AG04450 (cell line): ENCODE measurements at places on chromosomes 5 and 9. TPM values are rescaled to one million over a fixed set of nuclear protein-coding genes. Genes with fewer than 3 reads are reported as not detected.

AK8 gene
- polyA plus RNA-seq: 0.14 and 0.15 TPM in 2 replicates

- no peak for DNase-seq
Measured at GRCh38 chr5:125367702-125368101, 621.3 kb upstream of the ZNF608 start.

- no peak for DNase-seq
Measured at GRCh38 chr9:108961151-108961550, 27.0 kb downstream of the ABITRAM start.

DNA sequence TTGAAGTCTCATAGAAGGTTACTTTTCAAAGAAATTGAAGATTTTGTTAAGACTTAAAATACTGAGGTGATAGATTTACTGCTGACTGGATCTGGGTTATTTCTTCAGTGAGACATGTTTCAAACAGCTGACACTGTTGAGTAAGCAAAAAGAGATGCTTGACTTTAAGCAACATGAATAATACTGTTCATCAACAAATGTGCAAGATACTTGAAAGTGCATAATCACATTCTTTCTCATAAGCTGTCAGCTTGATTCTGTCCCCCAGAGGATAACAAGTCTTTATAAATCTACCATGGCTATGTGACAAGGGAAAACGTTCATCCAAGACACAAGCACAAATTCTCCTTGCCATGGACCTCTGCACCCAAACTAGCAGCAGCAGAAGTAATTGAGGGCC lies 260.1 kb upstream of the CDH18 start:
- DNase-seq: no peak

DNA sequence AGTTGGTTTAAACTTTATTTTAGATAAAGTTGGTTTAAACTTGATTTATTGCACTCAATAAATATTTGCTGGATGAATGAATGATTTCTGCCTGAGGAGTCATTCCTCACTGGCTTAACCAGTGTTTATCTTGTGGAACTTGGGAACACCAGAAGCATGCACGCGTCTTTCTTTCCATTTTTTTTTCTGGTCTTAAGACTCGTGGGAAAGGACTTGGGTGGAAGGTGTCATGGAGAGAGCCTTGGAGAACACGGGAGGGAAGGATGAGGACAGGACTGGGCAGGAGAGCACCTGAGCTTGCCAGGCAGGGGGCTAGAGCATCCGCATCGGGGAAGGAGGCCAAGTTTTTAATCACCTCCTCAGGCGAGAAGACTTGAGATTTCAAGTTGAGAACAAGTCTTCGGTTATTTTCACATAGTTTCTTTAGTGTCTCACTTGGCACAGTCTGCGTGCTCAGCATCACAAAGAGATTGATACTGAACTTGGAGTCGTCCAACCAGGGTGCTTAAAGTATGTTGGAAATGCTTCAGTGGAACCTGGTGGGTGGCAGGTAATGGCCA lies 144.2 kb downstream of the PDZD2 start:
- DNase-seq: no peak

DNA sequence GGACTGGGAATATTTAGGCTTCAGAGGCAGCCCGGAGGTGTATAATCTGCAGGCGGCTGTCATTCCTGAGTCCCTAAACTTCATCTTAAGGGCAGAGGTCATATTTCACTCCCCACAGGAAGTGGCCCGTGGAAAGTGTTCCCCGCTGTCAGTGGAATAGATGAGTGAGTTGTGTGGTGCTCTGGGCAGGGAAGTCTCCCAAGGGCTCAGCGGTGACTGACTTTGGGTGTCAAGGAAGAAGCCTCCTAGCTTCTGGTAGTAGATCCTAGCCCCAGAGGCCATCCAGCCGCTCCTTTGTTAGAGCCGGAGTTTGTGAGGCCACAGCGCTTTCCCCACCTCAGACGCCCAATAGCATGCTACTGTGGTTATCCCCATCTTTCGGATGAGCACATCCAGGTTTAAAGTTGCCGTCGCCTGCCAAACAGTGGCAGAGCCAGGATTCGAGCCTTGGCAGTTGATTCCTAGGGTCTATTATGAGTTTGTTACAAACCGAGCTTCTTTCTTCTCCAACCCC lies 38.9 kb upstream of the TIFAB start:
- no peak for DNase-seq

GRCh38 chr9:27393054-27393846 lies 96.3 kb upstream of the EQTN start:
- no peak for DNase-seq

TAS2R1 gene
- polyA plus RNA-seq: 0.09 and 0.14 TPM in 2 replicates

GRCh38 chr5:103904651-103905050 lies 342.1 kb upstream of the NUDT12 start:
- no peak for DNase-seq

DNA sequence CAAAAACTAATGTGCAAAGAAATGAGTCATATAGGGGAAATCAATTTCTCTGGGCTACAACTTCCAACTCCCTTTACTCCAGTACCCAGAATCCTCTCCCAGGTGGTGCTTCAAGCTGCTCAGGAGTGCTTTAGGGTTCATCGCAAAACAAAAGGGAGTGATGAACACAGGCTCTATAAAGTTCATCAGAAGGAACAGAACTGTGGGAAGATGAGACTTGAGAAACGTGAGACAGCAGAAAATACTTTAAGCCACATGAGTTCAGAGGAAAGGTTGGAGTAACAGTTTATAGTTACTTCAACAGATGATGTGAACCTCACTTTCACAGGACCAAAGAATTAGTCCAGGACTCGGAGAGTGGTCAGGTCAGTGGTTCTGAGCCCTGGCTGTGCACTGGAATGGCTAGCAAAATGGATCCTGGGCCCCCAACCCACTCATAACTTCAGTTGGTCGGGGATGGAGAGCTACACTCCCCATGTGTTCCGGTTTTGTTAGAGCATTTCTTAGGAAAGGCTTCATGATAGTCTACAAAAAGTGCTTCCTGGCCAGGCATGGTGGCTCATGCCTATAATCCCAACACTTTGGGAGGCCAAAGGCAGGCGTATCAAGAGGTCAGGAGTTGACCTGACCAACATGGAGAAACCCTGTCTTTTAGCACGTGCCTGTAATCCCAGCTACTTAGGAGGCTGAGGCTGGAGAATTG lies 4.3 kb downstream of the RPL12 start:
- DNase-seq: no peak

DNA sequence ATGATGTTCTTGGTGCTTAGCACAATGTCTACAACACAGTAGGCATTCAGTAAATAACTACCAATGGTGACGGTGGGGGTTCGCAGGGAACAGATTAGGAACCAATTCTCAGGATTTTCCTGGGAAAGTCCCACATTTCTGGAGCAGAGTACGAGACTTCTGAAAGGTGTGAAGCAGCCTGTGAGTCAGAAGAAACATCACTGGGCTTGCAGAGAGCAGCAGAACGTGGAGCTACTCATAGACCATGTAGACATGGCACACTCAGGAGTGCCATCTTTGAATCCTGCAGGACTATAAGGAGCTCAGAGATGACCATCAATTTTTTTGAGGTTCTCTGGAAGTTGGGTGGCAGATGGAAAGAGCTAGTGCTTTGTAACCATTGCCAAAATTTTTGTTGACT lies 106.6 kb upstream of the ANKRD55 start:
- no peak for DNase-seq

CDC37L1 gene
- polyA plus RNA-seq: 9.7 and 13.4 TPM in 2 replicates

- DNase-seq: no peak
Measured at GRCh38 chr9:128280084-128280622, 4.1 kb downstream of the SWI5 start.

- DNase-seq: no peak
Measured at GRCh38 chr5:61357745-61358144, 25.7 kb downstream of the ZSWIM6 start.

DNA sequence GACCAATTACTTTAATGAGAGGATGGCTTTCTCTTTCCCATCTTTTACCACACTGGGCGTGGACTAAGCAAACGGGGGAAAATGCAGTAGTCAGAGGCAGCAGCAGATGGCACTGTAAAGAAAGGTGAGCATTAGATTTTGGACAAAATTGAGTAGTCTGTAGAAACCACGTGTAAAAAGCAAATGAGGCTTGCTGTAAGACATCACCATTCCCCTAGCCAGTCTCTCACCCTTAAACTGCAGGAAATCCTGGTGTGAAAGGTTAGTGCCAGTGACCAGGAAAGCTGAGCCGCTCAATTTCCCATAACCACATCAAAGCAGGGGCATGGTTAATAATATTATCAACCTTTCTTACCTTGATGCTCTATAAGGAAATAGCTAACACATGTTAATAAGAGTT lies 31.8 kb downstream of the SPATA31C2 start:
- no peak for DNase-seq

DNA sequence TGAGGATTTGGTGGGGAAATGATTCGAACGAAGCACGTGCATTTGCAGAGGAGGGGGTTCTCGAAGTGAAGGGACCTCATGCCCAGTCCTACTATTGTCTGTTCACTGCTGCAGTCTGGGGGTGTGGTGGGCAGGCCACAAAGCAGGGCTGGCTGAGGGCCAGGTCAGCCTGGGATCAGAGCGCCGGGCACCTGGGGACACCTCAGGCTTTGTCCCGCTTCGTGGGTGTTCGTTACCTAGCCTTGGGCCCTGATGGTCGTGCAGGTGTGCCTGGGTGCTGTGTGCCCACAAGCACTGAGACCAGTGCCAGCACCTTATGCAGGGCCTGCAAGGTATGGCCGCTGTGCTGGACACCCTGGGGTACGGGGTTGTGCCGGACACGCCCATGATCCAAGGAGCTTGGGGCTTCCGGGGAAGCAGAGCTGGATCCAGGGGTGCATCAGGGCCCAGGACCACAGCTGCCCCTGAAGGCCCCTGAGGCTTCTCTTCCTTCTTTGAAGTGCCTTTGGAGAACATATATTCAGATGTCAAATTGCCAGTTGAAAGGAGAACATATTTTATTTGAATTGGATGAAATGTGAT lies 80.6 kb downstream of the COL5A1 start:
- no peak for DNase-seq

- DNase-seq: no peak
Measured at GRCh38 chr9:126875756-126876510, 15.5 kb downstream of the ZBTB34 start.

- no peak for DNase-seq
Measured at GRCh38 chr9:91818647-91819403, 131.2 kb downstream of the ROR2 start.

NANS gene
- 111 and 122 TPM in 2 replicates for polyA plus RNA-seq

DNA sequence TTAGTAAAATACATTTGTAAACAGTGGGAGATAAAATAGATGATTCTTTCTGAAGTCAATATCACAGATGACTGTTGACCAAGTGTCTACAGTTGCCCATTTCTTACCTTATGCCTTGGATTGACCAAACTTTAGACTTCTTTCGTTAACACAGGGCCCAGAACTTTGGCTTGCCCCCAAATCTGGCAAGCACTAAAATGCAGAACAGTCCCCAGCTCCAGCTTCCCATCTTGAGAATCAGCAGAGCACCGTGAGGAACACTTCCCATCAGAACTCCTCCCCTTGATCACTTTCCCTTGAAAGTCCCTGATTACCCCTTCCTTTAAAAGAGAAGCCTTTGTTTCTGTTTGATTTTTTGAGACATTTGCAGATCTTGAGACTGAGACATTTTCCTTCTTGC lies 1039.9 kb downstream of the TLE1 start:
- DNase-seq: no peak

PITX1 gene
- 72.1 and 102 TPM in 2 replicates for polyA plus RNA-seq

- no peak for DNase-seq
Measured at GRCh38 chr5:170489199-170489598, 14.6 kb upstream of the KCNIP1 start.

GRCh38 chr5:38443390-38443789 lies 113.1 kb downstream of the LIFR start:
- DNase-seq: no peak

DNA sequence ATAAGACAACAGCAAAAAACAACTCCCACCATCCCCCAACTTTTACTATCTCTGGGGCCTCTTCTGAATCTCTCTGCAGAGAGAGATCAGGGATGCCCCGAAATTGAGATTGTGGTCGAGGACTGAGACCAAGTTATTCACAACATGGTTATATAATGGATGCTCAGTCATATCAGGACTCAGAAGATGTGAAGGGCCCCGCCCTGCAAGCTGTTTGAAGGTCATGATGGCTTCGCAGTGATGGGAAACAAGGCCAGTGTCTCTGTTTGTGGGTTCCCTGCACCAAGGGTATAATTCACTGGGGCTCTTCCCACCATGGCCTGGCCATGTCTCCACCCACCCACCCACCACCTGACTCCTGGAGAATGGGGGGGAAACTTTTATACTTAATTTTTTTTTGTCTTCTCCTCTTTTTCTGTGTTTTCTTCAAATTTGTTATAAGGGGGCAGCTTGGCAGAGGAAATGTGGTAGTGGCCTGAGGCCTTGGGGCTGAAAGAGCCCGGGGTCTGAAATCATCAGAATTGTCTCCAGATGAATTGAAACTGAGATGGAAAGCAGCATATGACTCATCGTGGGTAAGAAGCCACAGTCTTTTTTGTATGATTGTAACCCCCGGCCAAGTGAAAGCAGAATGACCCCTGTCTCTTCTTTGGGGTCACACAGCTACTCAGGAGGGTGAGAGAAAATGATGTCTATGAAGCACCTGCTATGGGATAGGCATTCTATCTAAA lies 15.0 kb upstream of the TEX48 start:
- no peak for DNase-seq

DNA sequence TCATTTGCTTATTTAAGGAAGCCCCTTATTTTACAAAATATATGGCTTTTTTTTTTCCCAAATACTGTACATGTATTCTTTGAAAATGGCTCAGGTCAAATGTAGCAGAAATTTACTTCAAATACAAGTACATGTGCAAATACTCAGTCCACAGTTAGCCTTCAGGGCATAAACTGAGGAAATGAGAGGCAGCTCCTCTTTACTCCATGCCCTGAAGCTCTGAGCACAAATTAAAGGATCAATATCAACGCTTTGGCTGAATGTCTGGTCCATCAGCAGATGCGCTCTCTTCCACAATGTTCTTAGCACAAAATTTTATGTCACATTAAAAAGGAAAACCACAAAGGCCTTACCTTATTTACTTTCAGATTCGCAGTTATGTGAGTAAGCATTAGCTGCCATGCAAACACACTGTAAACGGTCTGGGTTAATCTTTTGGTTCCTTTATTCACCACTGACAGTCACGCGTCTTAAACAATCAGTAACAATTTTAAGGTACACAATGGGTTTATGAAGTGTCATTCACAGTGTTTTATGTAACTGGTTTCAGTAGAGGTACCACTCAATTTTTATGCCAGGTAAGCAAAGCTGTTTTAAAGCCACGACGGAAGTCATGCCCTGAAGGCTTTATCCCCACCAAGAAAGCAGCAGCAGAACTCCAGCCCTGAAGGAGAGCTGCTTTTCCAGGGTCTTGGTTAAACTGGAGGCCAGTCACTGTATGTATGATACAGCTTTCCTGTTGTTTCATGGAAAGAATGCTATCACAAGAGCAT lies 103.4 kb downstream of the OTULIN start:
- no peak for DNase-seq

DNA sequence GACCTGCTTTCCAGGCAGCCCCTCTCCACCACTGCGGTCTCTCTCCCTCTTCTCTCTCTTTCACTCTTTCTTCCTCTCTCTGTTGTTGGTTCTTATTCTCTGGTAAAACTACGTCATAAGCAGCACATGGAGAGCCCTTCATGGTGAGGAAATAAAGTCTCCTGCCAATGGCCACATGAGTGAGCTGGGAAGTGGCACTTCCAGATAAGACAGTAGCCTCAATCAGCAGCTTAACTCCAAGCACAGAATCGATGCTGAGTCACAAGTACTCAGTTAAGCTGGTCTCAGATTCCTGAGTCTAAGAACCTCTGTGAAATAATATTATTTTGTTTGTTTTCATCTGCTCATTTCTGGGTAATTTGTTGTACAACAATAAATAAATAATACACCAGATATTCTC lies 500.1 kb downstream of the GABRG2 start:
- no peak for DNase-seq

ADAMTS6 gene
- 21.3 and 22.5 TPM in 2 replicates for polyA plus RNA-seq

- DNase-seq: no peak
Measured at GRCh38 chr5:88515068-88515467, 246.4 kb upstream of the TMEM161B start.

NUDT12 gene
- 8.1 and 12.3 TPM in 2 replicates for polyA plus RNA-seq
